ENCODE measurements at places on chromosomes 3 and 15.

- DNase-seq, result no peak
These were observed 1035.3 kb downstream of the FHIT start for GRCh38 chr3:60215946-60216345.

GRCh38 chr3:197463279-197463678, 92.5 kb downstream of the BDH1 start:
- no peak for DNase-seq

DNA sequence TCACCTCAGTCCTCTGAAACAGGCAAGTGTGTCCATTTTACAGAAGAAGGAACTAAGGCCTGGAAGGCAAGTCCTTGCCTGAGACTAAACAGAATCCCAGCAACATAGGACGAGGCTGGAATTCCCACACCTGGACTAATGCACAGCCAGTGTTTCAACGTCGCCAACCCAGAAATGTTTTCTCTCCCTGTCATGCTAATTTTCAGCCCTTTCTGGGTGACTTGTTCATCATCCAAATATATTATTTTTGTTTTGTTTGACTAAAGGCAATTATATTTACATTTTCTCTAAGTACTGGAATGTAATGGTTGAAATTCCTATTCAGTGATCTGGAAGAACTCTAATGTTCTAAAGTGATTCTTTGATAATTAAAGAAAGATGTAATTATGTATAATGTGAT, 51.8 kb downstream of the BTD start:
- no peak for DNase-seq

- no peak for DNase-seq
These were observed 125.0 kb downstream of the ASB7 start for GRCh38 chr15:100727291-100727851.
